ENCODE measurements at places on chromosomes 6 and 20. TPM values are rescaled to one million over a fixed set of nuclear protein-coding genes. Genes with fewer than 3 reads are reported as not detected.
A peak's percentile ranks its signal among the peaks of the same experiment; 100 is the strongest.

GRCh38 chr6:16041327-16041726 is 87.6 kb upstream of the MYLIP start:
- H3K27me3 ChIP-seq = no peaks in the 10 kb centered on the region
- H3K4me1 ChIP-seq = no peaks in the 10 kb centered on the region
- H3K4me3 ChIP-seq = no peak overlapping the region
- no peak overlapping the region for H3K27ac ChIP-seq
- H3K36me3 ChIP-seq = no peaks in the 10 kb centered on the region

GRCh38 chr6:98838975-98839374 is 4.6 kb downstream of the POU3F2 start:
- no peak for DNase-seq
- no peak overlapping the region for H3K27ac ChIP-seq
- no peak overlapping the region for H3K4me3 ChIP-seq
- H3K27me3 ChIP-seq = peaks cover 95% of the 10 kb centered on the region
- no peaks in the 10 kb centered on the region for H3K36me3 ChIP-seq

DNA sequence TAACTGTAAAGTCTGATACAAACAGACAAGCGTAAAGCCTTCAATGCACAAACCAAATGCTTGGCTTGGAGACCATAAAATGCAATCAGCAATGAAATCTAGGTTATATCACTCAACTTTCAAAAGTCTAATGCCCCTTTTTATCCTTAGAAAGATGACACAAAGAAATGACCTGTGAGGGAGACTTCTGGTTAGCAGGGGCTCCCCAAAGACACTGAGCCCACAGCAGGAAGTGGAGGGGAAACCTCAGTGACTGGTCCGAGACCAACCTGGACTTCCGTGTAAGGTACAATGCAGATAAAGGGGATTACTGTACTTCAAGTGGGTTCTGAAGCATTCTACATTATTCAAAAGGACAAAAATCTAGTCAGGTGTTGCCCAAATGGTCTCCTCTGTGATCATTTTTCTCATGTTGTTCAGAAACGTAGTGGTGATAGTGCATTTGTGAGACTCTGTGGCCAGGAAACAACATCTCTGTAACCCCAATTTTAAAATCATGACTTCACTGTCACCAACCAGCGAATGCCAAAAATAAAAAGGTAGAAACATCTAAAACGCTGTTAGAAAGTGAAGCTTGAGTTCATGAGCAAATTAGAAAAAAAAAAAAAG is 88.2 kb downstream of the HIVEP2 start:
- DNase-seq = no peak
- no peaks in the 10 kb centered on the region for H3K36me3 ChIP-seq
- no peaks in the 10 kb centered on the region for H3K27me3 ChIP-seq
- H3K4me1 ChIP-seq = peaks cover 59% of the 10 kb centered on the region
- peak overlapping the region; percentile 70 for H3K27ac ChIP-seq
- peak overlapping the region; percentile 12 for H3K4me3 ChIP-seq

DNA sequence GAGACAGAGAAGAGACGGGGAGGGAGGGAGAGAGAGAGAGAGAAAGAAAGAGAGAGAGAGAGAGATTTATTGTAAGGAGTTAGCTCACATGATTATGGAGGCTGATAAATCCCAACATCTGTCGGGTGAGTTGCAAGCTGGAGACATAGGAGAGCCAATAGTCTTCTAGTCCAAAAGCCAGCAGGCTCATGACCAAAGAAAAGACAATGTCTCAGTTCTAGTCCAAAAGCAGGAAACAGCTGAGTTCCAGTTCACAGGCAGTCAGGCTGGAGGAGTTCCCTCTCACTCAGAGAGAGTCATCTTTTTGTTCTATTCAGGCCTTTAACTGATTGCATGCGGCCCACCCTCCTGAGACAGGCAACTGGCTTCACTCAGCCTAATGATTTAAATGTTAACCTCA is 416.6 kb downstream of the PREX1 start:
- no peak overlapping the region for H3K27ac ChIP-seq
- DNase-seq = no peak
- no peak overlapping the region for H3K4me3 ChIP-seq
- H3K36me3 ChIP-seq = no peaks in the 10 kb centered on the region
- H3K4me1 ChIP-seq = no peaks in the 10 kb centered on the region

- no peaks in the 10 kb centered on the region for H3K36me3 ChIP-seq
- H3K4me3 ChIP-seq = no peak overlapping the region
- no peaks in the 10 kb centered on the region for H3K27me3 ChIP-seq
- no peak overlapping the region for H3K27ac ChIP-seq
- no peaks in the 10 kb centered on the region for H3K4me1 ChIP-seq
These were observed 619.4 kb upstream of the CDH4 start for GRCh38 chr20:60632391-60633262.

DNA sequence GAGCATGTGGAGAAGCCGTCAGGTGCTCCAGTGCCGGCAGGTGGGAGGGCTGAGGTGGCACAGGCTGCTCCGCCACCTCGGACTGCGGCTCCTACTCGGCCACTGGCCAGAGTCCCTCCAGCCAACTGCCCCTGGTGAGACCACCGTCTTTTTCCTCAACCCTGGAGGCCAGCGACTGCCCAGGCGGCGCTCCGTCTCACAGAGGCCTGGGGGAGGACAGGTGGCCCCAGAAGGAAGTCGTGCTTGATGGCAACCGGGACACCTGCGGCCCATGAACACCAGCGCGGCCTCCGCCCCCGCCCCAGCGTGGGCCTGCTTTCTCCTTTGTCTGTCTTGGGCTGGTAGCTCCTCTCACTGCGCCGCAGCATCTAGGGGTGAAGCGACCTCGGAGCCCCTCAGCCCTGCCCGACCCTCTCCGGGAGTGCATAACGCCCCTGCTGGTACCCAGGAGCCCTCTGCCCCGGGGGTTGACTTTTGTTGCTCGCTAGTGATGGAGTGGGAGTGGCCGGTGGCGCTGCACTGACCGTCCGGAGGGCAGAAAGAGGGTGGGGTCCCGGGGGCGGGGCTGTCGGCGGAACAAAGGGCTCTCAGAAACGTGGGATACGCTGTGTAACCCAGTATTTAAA is 706 bp upstream of the TUBB2B start:
- H3K4me1 ChIP-seq = peaks cover 56% of the 10 kb centered on the region
- DNase-seq = peak; percentile 77
- peaks cover 79% of the 10 kb centered on the region for H3K27me3 ChIP-seq

DNA sequence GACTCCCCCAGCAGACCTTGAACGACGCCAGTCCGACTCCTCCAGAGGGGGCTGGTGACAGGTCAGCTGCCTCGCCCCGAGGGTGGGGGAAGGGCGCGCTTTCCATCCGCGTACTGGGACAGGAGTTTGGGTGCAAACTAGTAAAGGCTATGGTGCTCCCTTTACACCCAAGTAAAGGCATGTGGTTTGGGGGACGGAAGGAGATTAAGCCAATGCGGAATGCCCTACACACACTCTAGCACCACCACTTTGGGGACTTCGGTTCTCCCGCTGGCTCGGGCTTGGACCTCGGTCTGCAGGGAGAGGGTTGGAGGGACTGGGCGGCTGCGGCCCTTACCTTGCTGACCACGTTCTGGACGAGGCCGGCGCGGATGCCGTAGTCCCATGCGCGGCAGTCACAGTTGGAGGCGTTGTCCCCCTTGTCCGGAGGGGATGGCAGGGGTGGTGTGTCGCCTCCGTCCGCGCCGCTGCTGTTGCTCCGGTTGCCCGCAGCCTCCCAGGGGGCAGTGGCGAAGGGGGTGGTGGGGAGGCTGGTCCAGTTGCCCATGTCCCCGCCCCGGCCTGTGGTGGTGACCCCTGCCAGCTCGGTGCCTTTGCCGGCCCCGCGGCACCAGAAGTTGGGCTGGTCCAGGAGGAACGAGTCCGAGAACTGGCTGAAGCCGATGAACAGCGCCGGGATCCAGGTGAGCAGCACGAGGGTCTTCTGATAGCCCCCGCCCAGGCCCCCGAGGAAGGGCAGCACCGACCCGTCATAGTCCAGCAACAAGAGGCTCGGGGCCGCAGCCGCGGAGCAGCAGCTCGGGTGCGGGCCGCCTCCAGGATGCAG is 1.1 kb downstream of the SLC22A23 start:
- H3K27ac ChIP-seq = no peak overlapping the region
- no peaks in the 10 kb centered on the region for H3K36me3 ChIP-seq
- peaks cover 6% of the 10 kb centered on the region for H3K4me1 ChIP-seq
- peak overlapping the region; percentile 57 for H3K4me3 ChIP-seq
- DNase-seq = no peak

Gene EEF1E1
- 15.0 TPM for total RNA-seq

Gene RSPO3
- total RNA-seq = 1.5 TPM

Gene CTCFL
- total RNA-seq = 0.26 TPM

Gene PPP1R16B
- total RNA-seq = 48.3 TPM
